ENCODE measurements at places on chromosomes 1 and 21.

DNA sequence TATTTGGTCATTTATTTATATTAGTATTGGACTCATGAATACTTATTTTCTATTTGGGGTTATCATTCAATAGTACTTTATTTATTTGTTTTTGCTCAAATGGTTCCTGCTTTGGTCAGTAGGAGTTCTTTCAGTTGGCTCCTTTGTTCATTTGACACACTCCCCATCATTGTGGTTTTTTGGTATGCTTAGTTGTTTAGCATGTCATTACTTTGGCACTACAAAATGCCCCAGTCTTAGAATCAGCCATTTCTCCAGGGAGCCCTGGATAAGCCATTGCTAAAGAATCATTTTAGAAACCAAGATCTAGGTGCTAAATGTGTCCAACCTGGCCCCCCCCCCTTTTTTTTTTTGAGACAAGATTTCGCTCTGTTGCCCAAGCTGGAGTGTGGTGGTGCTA lies 61.7 kb upstream of the MRPS6 start:
- DNase-seq: no peak

GRCh38 chr21:28906236-28906635 lies 86.4 kb downstream of the LTN1 start:
- DNase-seq: no peak

- DNase-seq: no peak
These were observed 20.9 kb downstream of the TRABD2B start for GRCh38 chr1:47976267-47976666.

DNA sequence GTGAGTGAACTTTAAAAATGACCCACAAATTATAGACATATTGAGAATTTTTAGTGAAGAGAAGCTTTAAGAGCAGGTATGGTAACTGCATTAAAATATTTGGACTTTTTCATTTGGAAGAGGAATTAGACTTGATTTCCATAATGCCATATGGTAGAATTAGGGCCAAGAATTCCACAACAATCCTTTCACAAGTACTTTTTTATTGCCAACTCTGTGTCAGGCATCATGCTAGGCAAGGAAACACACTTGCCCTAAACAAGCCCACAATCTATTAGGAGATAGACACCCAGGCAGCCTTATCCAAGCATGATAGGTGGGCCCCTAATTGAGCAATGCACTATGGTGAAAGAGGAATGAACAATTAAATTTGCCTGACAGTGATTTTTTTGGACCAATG lies 353.0 kb downstream of the TGFB2 start:
- no peak for DNase-seq

DNA sequence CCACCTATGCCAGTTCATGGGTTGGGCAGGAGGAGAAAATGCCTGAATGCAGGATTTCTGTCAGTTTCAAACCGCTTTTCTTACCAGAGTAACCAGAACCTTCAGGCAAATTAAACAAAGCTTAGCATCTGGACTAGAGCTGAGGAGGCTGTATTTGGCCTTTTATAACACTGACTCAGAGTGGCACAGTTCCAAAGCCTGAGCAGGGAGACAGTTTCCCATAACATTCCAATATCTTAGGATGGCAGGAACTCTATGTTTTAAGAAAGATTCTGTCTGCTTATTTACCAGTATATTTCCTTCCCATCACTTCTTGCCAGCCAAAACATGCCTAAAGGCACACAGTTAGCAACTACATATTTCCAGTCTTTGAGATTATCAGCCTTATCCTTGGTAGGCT lies 46.8 kb downstream of the UBR4 start:
- no peak for DNase-seq

GRCh38 chr1:117857418-117857817 lies 72.0 kb downstream of the GDAP2 start:
- DNase-seq: no peak

Data from stimulated activated CD4-positive, alpha-beta T cell treated with anti-CD3 and anti-CD28 coated beads, Interleukin-4, amount 100 ng/mL, for 4 hours (primary cell).